Sciatic nerve (tissue), 2 donors: ENCODE measurements at places on chromosomes 11 and 22. TPM values are rescaled to one million over a fixed set of nuclear protein-coding genes. Genes with fewer than 3 reads are reported as not detected.

- DNase-seq, result no peak
Observed at GRCh38 chr22:19912271-19912999, 29.1 kb upstream of the COMT start.

DNA sequence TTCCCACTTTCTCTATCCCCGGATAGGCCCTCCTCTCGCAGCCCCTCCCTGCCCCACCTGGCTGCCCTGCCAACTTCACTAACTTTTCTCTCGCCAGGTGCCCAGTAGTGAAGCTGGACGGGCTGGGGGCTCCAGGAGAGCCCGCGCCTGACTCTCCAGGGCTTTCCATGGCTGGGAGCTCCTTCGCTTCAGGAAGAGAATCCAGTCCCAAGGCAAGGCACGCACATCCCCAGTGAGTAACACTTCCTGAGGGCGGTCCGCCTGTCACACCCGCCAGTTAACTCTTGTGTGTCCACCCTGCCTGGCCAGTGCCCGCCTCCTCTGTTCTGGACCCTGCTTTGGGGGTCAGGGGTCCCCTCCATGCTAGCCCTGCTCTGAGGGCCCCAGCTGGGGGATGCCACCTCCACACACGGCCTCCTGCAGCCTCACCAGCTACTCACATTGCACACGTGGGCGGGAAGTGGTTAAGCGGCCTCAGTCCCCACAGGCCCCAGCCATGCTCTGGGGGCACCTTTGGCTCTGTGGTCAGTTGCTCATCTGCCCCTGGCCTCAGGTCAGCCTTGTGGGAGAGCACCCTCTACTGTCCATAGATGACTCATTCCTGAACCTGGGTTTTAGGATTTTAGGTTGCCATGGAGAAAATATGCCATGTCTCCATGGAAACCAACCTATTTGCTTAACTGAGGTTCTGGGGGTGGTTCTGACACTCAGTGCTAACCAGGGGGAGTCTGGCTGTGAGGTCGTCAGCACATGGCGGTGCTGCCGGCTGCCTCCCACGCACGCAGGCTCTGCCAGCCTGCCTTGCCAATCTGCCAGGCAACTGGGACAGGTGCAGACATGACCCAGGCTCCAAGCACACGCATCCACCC lies at the start of gene RIN1:
Gene RIN1, minus strand, starts transcription at position 201 of the 869 bp plus-strand sequence. Its CDS starts 32 bp downstream, at position 169.
- no peak for DNase-seq

- DNase-seq, result no peak
Observed at GRCh38 chr11:128367573-128367972, 219.8 kb downstream of the ETS1 start.

DNA sequence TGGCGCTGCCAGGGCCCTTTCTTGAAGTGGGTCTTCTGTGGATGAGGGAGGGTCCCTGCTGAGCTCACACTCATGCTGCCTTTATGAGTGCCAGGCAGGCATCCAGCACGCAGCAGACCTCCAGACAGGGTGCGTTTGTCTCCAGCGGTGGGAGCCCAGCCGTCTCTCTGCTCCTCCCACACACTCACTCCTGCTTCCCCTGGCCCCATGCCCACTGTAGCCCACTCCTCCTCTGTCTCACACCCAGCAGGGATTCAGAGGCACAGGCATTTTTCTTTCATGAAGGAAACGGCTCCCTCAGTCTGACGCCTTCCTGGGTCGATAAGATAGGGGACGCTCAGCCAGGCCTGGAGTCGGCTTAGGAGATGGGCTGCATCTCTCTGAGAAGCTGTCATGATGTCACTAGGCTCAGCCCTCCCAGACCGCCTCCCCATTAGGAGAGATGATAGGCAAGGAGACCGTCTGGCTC lies 183.9 kb upstream of the NCAM1 start:
- no peak for DNase-seq

- no peak for DNase-seq
Observed at GRCh38 chr11:88335284-88335683, 2.3 kb downstream of the CTSC start.

- DNase-seq, result no peak
Observed at GRCh38 chr11:1763336-1763795, 361 bp downstream of the CTSD start.

DNA sequence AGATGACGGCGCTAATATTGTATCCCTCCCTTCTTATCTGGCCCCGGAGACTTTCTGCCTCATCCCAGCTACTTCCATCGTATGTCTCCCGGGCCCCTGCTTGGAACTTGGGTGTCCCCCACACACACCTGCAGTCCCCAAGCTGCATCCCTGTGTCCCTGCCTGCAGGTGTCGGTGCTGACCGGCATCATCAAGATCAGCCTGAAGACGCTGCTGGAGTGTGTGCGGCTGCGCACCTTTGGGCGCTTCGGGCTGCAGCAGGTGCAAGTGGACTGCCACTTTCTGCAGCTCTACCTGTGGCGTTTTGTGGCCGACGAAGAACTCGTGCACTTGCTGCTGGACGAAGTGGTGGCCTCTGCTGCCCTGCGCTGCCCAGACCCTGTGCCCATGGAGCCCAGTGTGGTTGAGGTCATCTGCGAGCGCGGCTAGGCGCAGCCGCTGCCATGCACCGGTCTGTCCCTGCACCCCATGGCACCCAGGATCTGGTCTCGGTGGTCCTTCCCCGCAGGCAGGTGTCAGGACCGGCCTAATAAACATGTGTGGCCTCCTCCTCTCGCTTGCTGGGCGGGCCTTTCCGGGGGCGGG lies 421 bp upstream of the TM7SF2 start:
- no peak for DNase-seq

DNA sequence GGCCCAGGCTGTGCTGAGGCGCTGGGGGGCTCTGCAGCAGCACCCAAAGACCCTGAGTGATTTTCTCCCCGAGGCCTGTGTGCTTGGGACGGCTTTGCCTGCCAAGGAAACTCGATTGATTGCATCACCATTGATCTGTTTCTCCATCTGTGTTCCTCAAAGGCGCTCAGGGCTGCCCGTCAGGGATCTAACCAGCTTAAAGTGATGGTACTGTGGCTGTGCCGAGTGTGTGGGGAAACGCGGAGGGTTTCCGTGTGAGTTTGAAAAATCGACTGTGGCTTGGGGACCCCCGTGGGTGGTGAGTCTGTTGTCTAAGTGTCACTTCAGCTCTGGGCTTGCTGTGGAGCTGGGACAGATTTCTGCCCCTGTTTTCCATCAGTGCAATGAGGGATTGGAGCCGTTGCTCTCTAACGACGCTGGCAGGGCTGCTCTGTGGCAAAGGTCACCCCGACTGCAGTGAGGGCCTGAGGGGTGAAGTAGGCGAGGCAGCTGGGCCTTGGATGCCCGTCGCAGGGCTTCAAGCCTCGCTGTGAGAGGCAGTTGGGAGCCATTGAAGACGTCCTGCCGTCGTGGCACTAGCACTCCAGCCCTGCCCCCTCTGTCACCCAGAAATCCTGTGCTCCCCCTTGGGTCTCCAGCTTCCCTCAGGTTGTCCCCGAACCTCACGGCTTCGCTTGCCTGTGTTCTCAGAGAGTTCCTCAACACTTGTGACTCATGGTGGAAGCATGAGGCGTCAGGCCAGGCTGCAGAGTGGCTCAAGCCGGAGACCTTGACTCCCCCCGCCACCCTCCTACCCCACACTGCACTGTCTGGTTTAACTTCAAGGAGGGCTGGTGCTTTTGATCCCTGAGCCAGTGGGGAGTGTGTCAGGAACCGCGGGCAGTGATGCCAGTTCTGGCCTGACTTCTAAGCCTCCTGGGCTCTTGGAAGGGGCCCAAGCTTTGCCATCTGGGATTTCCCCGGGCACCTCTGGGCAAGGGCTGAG lies 21.8 kb downstream of the CACNA1I start:
- no peak for DNase-seq

DNA sequence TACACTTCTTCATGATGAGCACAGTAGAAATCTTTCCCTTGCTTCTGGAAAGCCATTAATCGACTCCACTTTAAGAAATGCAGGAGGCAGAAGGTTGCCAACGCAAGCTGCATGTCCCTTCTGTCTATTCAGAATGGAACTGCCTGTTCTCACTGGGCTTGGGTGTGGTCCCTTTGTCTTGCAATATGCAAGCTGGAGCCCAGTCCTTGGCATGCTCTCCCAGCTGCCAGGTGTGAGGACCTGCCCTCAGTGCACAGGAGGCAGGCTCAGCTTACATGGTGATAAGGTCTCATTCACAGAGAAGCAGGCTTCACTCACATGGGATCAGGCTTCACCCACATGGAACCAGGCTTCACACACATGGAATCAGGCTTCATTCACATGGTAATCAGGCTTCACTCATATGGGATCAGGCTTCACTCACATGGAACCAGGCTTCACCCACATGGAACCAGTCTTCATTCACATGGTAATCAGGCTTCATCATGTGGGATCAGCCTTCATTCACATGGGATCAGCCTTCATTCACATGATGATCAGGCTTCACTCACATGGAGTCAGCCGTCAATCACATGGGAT lies 59.2 kb upstream of the USP47 start:
- no peak for DNase-seq

DNA sequence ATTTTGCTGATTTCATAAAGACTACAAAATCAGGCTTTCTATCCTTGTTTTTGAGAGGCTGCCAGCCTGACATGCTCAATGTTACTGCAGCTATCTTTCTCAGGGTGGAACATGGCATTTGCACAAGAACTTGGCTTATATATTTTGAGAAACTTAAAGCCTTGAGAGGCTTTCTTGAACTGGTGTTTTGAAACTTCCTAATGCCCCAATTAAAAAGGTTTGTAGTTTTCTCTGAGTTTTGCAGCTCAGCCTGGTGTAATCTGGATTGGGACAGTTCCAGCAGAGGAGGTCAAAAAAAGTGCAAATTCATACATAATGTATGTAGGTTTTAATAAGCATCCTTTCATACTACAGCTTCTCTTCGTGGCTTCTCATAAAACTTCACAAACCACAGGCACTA lies 223.4 kb downstream of the FAM76B start:
- DNase-seq, result no peak

DNA sequence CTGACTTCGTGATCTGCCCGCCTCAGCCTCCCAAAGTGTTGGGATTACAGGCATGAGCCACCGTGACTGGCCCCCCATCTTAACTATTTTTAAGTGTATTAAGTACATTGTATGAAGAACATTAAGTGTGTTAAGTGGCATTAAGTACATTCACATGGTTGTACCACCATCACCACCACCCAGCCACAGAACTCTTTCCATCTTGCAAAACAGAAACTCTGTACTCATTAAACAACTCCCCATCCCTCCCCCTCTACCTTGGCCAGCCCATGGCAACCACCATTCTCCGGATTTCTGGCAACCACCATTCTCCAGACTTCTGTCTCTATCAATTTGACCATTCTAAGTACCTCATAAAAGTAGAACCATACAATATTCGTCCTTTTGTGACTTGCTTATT lies 17.8 kb upstream of the PEX26 start:
- DNase-seq, result no peak

DNA sequence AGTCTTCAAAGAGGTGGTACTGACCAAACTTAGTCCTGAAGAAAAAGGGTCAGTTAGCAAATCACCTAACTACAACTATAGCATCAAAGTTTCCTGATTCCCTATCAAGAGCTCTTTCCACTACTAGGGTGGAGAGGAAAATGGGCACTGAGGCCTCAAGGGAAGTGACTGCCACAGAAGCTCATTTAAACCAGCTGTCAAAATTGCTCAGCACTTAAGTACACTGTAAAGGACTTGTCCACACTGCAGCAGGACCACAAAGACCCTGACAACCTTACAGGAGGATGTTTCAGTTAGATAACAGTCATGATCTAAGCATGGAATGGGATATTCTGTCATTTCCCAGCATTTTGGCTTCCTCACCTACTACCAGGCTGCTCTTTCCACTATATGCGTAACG lies 33.0 kb downstream of the FAM168A start:
- DNase-seq, result no peak

- no peak for DNase-seq
Observed at GRCh38 chr11:17163736-17164135, 44.0 kb downstream of the PIK3C2A start.

DNA sequence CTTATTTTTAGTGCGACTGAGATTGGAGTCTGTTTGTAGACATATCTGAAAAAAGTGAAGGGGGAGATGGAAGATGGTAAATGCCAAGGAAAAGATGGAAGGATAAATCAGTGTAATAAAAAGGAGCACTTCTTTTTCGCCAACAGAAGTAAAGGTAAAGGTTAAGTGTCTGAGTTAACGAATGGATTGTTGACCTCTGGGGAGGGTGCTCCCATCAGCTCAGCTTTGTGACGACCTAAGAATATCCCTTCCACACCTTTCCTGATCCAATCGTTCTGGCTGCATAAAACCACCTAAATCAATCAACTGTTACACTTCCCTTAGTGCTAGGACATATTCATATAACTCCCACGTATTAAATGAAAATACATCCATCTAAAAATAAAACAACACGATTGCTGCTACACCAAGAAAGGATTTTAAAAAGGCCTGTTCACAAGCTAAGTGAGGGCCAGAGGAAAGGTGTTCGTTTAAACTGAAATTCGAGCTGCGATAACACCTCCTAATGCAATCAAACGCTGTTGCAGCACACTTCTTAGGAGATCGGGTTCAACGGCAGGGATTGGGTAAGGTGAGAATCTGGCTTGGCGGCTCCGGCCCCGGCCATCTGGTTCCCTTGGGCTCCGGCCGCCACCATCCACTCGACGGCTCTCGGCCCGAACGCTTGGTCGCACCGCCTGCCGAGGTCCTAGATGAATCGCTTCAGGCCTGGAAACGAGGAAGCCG lies 658 bp downstream of the C11orf71 start:
- no peak for DNase-seq

Gene NELL1
- 0.18 TPM for total RNA-seq

Gene KIF18A
- total RNA-seq, result 0.89 TPM

Gene ART5
- 0.27 TPM for total RNA-seq

- DNase-seq, result no peak
Observed at GRCh38 chr11:12994476-12994875, 14.6 kb upstream of the RASSF10 start.

DNA sequence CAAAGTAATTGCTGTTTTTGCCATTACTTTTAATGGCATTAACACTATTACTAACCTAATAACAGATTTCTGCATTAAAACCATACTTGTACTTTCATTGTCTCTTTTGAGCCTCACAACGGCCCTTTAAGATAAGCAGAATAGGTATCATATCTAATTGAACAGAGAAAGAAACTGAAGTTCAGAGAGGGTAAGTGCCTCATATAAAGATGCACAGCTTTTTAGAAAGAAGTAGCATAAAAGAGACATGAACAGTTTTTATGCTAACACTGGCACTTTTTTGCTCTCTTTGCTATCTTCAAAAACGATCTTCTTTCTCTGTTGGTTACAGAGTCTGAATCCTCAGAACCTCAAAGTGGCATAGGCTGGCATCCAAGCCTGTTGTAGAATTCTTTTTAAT lies 102.9 kb upstream of the OR5AK2 start:
- DNase-seq, result no peak

DNA sequence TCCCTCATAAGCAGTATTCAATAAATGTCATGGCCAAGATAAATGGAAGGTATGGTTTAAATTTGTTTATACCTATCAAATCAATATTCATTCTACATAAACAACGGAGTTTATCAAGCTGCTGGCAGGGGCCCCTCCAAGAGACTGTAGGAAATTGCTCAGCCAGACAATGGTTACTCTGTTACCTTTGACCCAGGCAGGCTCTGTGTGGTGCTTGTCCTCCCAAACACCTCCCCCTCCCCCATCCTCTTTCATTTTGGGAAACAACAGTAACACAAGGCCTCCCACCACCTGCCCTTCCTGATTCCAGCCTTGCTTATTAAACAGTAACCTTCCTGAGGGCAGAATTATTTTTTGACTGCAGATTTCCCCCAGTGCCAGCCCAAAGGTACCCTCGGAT lies 10.5 kb upstream of the ZBTB16 start:
- no peak for DNase-seq
